ENCODE measurements at places on chromosomes 4 and X.

- no peak for DNase-seq
These were observed 376.0 kb downstream of the BCOR start for GRCh38 chrX:39721566-39722279.

GRCh38 chr4:142728233-142728632 lies 117.9 kb downstream of the INPP4B start:
- no peak for DNase-seq

GRCh38 chr4:72568959-72569718 lies at the start of gene ADAMTS3:
ADAMTS3 (minus strand) TSS chr4:72569221; CDS start chr4:72568762, 459 bp downstream.
- no peak for DNase-seq

- no peak for DNase-seq
These were observed 38.4 kb downstream of the GRSF1 start for GRCh38 chr4:70801265-70801809.

- no peak for DNase-seq
These were observed 76.2 kb downstream of the WNK3 start for GRCh38 chrX:54281676-54282075.

- no peak for DNase-seq
These were observed 89.0 kb upstream of the NMU start for GRCh38 chr4:55725057-55725456.

DNA sequence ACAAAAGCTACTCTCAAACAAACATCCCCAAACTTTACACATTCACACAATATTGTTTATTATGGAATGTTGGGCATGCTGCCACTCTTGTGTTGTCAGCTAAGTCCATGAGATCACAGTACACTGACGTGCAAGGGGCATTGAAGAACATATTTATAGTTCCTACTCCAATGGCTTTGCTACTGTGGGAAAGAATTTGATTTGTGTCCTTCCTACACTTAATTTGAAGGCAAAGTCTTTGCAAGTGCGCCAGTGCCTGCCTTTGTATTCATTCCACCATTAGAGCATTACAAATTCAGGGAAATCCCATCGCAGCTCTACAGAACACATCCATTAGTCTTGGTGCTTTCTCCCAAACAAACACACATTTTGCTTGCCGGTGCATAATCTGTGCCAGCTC lies 45.4 kb upstream of the FTHL17 start:
- DNase-seq = no peak

DNA sequence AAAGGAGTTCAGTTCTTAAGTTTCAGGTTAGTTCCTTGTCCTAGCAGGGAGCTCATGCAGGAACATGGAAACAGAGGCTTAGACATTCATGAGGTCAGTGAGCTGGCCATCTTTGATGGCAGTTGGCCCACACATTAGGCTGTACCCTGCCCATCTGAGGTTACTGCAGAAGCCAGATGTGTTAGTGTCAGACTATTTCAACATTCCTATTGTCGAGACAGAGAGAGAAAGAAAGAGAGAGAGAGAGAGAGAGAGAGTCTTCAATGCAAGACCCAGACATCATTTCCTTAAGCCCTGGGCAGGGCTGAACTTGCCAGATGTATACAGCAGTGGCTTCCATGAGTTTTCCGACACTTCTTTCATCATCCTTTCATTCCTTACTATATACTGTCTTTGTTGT lies 91.3 kb downstream of the PPP1R2C start:
- DNase-seq = no peak

DNA sequence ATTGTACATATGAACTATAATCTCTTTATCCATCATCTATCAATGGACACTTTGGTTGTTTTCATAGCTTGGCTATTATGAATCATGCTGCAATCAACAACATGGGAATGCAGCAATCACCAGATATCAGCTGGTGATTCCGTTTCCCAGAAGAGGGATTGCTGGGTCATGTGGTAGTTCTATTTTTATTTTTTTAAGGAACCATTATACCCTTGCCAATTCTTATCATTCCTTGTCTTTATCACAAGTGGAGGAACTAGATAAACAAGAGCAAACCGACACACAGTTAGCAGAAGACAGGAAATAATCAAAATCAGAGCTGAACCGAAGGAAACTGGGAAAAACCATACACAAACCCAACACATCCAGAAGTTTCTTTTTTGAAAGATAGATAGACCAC lies 14.5 kb upstream of the LNX1 start:
- no peak for DNase-seq
